ENCODE measurements at places on chromosomes 7 and 10.
A peak's percentile ranks its signal among the peaks of the same experiment; 100 is the strongest.

GRCh38 chr10:3102720-3103427 lies 35.5 kb downstream of the PFKP start:
- no peak for DNase-seq

- peak; percentile 14 for DNase-seq
Observed at GRCh38 chr10:91410638-91411371, 661 bp downstream of the HECTD2 start.

DNA sequence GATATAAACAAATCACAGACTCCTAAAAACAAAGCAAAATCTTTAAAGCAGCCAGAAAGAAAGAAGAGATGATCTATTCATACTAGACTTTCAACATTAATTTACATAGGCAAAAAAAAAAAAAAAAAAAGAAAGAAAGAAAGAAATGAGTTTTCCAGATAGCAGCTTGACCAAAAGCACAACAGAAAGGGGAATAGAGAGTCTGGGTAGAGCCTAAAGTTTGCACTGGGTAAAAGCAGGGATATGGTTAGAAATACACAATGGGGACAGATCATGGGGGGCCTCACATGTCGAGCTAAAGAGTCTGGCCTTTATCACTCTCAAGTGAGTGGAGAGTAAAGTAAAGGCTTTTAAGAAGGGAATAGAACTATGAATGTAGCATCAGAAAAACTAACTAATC lies 169.8 kb downstream of the SGMS1 start:
- DNase-seq, result no peak

- DNase-seq, result no peak
Observed at GRCh38 chr7:83117466-83117865, 45.2 kb downstream of the PCLO start.

- no peak for DNase-seq
Observed at GRCh38 chr10:90306187-90306586, 551.7 kb downstream of the HTR7 start.

DNA sequence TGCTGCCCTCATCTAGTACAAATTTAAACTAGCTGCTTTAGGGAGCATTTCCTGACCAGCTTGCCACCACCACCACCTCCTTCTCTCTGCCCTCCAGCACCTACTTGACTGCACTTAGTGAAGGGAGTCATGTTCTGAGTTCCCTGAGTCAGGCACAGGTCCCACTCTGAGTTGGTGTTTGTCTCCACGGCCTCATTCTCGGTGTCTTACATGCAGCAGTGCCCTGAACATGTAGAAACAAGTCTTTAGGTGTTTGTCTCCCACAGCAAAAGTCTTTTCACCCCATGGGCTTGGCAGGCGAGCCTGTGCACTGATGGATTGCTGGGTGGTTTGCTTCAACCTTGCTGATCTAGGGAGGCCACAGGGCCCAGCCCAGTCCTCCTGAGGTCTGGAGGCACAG lies 16.9 kb downstream of the TSPAN14 start:
- DNase-seq, result no peak
